ENCODE measurements at places on chromosomes 5 and 9. TPM values are rescaled to one million over a fixed set of nuclear protein-coding genes. Genes with fewer than 3 reads are reported as not detected.

GRCh38 chr9:113620377-113621161 lies 157.0 kb downstream of the RGS3 start:
- H3K27me3 ChIP-seq: no peaks in the 10 kb centered on the region
- no peaks in the 10 kb centered on the region for H3K36me3 ChIP-seq
- DNase-seq: peak; percentile 89

The FAM200C gene
- 2.4 TPM for total RNA-seq

The TSSK1B gene
- total RNA-seq: not detected

The TRAF1 gene
- total RNA-seq: 3.0 TPM

The PCDHGA12 gene
- total RNA-seq: 1.2 TPM
